NCI-H1048 (cell line): ENCODE measurements at places on chromosomes 1 and 21.

- DNase-seq, result no peak
Measured at GRCh38 chr1:89104687-89105086, 21.2 kb downstream of the GBP2 start.

DNA sequence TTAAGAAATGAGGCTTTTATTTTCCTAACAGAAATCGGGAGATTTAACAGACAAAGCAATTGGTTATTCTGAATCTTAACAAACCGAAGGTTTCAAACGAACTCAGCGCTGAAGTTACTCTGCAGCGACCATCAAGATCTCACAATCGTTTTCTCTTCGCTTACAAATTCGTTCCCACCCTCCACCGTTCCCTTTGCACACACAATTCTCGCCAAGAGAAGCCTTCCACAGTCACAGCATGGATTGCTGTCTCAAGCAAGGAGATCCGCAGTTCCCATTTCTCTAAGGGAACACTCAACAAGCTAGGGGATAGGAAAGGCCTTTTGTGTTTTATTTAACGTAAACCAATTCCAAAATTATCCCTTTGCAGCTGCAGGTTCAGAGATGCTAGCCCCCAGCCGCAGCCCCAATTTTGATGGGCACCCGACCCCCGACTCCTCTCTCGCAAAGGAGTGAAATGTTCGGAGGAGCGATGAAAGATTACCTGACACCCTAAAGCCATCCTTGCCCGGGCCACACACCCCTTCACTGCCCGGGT lies 755 bp downstream of the FBXO42 start:
- no peak for DNase-seq

- DNase-seq, result no peak
Measured at GRCh38 chr1:80929868-80930508, 870.7 kb upstream of the ADGRL2 start.

DNA sequence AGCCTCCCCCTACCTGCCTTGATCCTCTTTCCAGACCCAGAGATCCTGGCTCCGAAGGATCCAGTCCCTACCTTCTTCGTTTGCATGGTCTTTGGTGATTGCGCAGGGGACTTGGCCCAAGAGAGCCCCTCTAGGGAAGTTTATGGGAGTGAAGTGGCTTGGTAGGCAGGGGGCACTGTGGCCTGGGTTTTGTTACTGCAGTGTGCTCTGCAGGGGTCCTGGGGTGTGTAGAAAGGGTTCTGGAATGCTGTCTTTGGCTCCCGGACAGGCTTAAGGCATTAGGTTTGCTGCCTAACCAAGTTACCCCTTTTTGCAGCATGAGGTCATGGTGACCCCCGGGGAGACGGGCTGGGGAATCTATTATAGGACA lies 3.8 kb downstream of the ATP8B2 start:
- no peak for DNase-seq
